ENCODE measurements at places on chromosomes 13 and 19.
A peak's percentile ranks its signal among the peaks of the same experiment; 100 is the strongest.

DNA sequence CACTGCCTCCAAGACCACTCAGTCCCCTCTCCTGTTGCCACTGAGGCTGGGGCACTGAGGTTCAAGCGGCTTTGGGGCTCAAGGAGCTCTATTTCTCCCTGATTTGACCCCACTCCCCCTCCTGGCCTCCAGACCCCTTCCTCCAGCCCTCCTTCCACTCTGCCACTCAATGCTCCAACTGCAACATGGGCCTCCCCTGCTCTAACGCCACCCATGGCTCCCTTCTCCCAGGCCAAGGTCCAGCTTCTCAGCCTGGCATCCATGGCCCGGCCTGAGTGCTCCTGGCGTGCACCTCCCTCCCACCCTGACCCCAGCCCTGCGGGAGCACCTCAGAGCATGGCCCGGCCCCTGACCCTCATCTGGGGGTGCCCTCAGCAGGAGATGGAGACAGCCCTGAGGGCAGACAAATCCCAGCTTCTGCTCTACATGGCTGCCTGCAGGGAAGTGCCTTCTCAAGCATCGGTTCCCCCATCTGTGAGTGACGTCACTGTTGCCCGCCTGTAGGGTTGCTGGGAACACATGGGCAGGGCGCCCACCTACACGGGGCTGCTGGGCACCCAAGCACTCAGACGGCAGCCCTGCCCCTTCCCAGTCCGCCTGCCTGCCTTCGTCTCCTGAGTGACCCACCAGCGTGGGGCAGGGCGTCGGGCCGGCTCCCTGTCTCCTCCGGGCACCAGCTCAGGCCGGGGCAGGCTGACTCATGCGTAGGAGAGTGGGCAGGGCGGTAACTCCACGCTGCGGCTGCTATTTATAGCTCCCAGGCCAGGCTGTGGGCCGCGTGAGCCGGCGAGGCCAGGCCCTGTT, 1.6 kb upstream of the DIRAS1 start:
- DNase-seq, result no peak

GRCh38 chr13:91349992-91350911, 2.8 kb downstream of the MIR17HG start:
- DNase-seq, result no peak

DNA sequence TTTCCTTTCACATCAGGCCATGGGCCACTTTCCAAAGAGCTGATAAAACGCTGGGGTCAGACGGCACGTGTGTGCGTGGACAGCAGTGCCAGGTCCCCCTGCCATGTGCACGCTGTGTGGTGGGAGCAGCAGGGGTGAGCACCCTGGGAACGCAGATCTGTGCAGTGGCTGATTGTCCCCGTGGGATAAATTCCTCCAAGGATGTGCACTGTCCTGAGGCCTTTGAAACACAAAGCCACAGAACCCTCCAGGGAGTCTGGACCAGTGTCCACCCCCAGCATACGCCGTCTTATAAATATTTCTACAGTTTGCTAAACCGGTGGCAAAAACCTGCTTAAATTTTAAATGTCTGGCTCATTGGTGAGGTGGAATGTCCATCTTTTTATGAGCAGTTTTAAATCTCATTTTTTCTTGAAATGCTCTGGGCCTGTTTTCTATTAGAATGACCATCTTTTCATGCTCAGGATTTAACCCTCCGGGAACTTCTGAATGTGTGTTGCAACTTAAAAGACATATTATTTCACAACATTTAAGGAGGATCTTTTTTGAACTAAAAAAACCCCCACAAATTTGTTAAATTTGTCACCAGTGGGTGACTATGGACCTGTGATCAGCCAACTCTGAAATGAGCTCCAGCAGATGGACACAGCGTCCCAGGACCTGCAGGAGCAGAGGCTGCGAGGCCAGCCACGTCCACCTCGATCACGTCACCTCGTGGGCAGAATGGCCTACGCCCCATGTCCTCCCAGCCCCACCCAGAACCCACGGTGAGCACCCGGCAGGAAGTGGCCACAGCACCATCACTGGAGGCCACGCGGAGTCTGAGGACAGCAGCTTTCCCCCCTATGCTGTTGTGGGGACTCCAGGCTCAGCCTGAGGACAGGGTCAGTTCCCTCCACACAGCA, 68.6 kb downstream of the RASA3 start:
- no peak for DNase-seq

- DNase-seq, result peak; percentile 26
Measured at GRCh38 chr19:15584541-15585115, 30.4 kb upstream of the CYP4F8 start.

DNA sequence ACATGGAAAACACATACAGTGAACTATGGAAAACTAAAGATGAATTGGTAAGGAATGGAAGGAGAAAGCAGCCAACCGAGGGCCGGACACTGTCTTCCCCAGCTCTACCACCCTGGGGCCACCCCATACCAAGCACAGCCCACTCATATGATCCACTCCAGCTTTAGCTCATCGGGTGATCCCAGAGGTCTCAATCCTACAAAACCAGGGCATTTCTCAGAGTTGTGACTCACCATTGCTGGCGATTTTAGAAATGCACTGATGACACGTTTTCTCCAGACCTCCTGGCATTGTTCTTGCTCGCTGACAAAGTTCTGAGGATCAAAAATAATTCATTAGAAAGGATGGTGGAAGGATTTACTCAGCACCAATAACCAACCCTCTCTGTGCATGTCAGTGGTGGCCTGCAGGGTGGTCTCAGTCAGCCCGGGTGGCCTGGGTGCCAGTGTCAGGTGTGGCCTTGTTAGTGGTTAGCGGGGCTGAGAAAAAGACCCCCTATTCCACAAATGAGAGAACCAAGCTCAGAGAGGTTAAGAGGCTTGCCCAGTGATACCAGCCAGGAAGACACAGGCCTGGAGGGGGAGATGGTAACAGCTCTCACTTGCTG, 6.6 kb downstream of the TMEM272 start:
- DNase-seq, result no peak

GRCh38 chr19:28514166-28514565, 698.8 kb downstream of the UQCRFS1 start:
- no peak for DNase-seq
